H7 (cell line): ENCODE measurements at places on chromosomes 6 and 20.

DNA sequence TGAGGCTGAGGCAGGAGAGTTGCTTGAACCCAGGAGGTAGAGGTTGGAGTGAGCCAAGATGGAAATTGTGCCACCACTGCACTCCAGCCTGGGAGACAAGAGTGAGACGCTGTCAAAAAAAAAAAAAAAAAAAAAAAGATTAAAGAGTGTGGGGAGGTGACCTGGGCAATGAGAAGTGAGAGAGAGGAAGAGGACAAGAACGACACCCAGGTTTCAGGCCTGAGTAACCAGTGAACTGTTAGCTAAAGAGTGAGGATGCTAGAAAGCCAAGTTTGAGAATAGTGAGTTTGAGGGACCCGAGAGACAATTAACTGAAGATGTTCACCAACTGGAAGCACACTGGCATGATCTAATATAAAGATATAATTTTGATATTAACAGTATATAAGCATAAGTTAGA lies 85.4 kb upstream of the TNFAIP3 start:
- DNase-seq: no peak

DNA sequence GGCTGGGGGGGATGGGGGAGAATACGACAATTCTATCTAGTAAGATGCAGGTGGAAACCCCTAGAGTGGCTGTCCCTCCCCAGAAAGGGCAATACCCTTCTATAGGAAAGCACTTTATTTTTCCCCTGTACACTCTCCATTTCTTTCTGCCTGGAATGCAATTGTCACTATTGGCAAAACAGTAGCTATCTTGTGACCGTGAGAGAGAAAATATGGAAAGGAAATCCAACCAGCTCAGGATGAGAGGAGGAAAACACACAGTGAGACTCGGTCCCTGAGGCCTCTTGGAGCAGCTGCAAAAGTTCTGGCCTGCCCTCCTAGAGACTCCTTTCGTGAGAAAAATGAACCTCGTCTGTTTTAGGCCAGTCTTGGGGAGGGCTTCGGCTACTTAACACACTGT lies 43.4 kb downstream of the FAM50B start:
- DNase-seq: no peak

GRCh38 chr6:43774776-43775534 lies 4.9 kb downstream of the VEGFA start:
- peak; percentile 98 for DNase-seq

DNA sequence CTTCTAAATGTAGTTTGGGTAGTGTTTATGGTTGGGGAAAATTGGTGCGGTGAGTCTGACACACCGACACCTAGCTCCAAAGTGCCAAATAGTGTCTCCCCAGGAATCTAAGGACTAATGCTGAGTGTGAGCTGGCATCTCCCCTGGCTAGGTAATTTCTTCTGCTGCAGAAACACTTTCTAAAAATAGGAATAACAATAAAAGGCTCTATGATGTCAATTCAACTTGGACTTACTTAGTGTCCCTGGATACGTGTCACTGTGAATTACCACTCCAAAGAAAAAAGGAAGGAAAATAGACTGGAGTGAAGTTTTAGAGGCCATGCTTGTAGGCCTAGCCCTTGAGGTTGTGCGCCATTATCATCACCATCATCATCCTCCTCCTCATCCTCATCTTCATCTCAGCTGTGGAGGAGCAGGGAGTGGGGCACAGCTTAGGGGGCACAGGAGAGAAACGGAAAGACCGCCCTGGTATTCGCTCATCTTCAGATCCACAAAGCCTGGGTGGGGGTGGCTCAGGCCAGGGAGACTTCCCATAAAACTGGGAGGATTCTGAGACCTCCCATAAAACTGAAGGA lies 89.6 kb downstream of the TBC1D7 start:
- DNase-seq: no peak

GRCh38 chr20:38893056-38893564 lies 33.1 kb upstream of the FAM83D start:
- DNase-seq: no peak

DNA sequence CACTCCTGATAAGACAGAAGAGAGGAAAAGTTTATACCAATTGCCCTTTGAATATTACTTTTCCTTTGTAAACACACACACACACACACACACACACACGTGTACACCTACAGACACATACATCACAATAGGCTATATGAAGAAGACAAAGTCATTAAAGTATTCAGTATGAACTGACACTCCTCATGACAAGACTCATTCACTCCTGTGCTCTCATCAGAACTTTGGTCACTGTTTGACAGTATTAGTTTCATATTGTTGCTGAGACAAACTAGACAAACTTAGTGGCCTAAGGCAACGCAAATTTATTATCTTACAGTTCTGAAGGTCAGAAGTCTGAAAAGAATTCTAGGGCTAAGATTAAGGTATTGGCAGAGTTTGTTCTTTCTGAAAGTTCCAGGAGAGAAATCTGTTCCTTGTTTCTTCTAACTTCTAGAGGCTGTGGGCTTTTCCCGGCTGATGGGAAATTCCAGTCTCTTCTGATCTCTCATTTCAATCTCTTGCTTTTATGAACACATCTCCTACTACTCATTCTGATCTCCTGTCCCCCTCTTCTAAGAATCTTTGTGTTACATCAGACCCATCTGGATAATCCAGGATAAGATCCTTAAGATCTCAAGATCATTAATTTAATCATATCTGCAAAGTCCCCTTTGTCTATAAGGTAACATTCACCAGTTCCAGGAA lies 171.3 kb downstream of the HACE1 start:
- DNase-seq: no peak

- DNase-seq: peak; percentile 11
Measured at GRCh38 chr6:85864453-85865401, 222.0 kb upstream of the SYNCRIP start.

- DNase-seq: no peak
Measured at GRCh38 chr20:47412083-47412482, 55.6 kb upstream of the ZMYND8 start.

DNA sequence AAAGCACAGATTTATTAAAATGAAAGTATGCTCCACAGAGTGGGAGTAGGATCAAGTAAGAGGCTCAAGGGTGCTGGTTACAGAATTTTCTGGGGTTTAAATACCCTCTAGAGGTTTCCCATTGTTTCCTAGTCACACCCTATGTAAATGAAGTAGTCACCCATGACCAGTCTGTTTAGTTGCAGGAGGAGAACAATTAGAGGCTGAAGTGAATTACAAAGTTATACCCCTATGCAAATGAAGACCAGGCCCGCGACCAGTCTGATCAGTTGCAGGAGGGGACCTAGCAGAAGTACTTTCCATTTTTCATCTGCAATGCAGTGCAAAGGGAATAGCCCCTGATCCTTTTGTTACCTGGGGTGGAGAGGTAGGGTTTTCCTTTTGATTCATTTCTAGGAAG lies 11.8 kb upstream of the FILIP1 start:
- no peak for DNase-seq

GRCh38 chr6:89612121-89612520 lies 26.4 kb downstream of the LYRM2 start:
- peak; percentile 77 for DNase-seq

GRCh38 chr6:129115471-129115870 lies 232.5 kb downstream of the LAMA2 start:
- no peak for DNase-seq

DNA sequence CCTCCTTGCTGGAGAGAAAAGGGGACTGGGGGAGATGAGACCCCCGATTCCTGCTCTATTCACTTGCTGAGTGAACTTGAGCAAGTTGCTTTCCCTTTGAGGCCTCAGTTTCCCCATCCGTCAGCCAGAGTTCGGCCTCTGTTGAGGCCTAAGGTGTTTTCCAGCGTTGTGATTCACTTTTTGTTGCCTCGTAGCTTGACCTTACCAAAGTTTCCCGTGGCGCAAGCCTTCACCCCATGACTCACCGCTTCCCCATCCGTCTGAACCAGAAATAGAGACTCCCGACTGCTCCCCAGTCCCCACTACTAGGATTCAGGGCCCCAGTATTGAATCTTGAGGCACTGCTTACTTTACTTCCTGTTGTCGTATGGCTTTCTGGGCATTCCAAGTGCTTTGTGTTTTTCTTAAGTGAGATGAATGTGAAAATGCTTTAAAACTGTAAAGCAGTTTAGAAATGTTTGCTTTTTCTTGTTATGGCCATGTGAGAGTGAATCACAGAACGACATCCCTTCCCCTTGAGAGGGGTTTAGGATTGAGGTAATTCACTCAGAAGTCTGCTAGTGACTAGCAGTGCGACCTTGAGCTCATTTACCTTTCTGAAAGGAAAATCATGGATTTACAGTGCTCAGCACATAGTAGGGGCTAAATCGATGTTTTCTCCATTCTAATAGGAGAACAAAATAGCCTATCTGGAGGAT lies 1.2 kb downstream of the CHMP4B start:
- peak; percentile 51 for DNase-seq

DNA sequence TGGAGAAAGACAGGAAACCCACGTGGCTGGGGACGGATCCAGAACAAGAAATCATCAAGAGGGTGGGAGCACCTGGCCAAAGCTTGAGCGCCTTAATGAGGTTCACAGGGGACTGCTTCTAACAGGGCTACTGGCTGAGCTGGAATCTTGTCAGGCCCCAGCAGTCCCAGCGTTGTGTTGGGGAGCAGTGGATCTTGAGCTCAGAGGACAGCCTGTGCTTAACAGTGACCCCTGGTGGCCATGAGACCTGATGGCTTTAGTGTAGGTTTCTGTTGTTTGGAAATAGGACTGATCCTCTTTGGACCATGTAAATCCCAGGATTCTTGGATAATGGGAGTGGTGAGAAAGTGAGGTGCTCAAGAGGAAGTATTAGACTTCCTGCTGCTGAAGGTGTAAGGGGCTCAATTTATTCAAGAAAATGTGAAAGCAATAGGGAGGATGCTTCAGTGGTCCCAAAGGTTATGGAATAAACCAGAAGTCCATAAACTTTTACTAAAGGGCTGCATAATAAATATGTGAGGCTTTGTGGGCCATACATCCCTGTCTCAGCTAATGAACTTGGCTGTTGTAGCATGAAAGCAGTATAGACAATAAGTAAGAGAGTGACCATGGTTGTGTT lies 216.2 kb downstream of the NFATC2 start:
- DNase-seq: peak; percentile 89

DNA sequence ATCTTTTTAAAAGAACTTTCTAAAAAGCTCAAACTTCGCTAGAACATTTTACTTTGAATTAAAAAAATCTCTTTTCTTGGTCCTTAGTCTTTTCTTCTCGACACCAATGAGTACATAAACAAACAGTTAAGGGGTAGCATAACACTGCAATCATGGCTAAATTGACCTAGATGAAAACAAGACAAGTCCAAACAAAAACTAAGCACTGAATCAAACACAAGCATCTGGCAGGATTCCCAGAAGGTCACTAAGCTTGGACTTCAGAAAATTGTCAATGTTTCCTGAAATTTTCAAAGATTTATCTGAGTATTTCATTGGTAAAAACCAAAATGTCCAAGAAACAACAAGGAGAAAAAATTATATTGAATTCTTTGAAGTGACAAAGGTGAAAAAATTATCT lies 5.0 kb downstream of the COL21A1 start:
- no peak for DNase-seq

DNA sequence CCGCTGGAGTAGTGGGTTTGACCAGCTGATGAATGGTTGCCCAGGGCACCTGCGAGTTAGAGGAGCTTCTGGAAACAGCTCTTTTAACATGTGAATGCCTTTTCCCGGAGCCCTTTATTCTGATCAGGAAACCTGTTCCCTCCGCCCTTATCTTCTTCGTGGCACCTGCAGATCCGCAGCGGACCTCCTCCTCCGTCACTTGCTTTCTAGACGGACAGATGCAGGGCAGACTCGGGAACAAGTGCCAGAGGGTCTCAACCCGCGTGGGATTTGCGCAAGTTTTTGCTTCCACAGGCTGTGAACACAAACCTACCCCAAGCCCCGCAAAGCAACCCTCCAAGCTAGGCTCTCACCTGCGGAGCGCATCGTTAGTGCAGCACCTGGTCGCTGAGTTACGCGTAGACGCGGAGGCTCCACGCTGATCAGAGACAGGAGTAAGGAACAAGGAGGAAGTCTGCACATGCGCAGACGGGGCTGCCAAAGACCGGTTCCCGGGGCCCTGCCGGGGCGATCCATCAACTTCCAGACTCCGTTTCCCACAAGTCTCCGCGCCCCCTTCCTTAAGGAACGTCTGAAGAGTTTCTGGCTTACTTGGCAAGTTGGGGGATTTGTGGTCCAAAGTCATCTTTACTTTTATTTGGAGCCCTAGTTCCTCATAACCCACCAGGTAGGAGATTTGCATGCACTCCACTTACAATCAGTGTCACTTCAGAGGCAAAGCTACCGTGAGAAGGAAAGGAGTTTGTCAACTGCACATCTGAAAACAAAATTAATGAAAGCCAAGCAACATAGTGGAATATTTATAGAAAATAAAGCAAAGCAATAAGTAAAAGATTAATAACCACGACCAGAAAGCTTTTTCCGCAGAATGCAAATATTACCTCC lies 52.7 kb upstream of the ELMO2 start:
- DNase-seq: peak; percentile 84

GRCh38 chr6:16168858-16169257 lies 40.0 kb downstream of the MYLIP start:
- no peak for DNase-seq
